ENCODE measurements at places on chromosomes 12 and 14. TPM values are rescaled to one million over a fixed set of nuclear protein-coding genes. Genes with fewer than 3 reads are reported as not detected.

DNA sequence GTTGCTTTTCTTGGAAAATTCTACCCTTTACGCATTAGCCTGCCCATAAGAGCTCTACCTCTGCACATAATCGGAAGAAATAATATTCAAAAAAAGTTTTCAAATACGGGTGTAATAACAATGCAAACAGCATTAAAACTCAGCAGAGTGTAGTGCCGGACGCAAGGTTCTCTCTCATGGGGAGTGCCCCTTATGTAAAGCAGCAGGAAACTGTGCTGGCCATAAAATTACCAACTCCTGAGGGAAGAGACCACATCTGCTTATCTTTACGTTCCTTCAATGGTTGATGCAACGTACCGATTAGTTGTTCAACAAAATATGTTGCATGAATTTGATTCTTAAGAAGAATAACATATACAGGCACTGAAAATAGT lies 118.7 kb upstream of the TMCC3 start:
- DNase-seq, result no peak
- H3K27ac ChIP-seq, result no peak overlapping the region
- H3K4me3 ChIP-seq, result no peak overlapping the region
- H3K4me1 ChIP-seq, result peaks cover under 1% of the 10 kb centered on the region
- no peaks in the 10 kb centered on the region for H3K27me3 ChIP-seq
- H3K36me3 ChIP-seq, result no peaks in the 10 kb centered on the region

Gene SLC7A8
- total RNA-seq, result 28.9 TPM

Gene PTPRQ
- total RNA-seq, result not detected

Gene HSPA2
- total RNA-seq, result 8.7 TPM

Data from Caco-2 (cell line).